ENCODE measurements at places on chromosomes 2 and 18.

- no peak for DNase-seq
Measured at GRCh38 chr2:69567157-69567908, 76.2 kb downstream of the AAK1 start.

DNA sequence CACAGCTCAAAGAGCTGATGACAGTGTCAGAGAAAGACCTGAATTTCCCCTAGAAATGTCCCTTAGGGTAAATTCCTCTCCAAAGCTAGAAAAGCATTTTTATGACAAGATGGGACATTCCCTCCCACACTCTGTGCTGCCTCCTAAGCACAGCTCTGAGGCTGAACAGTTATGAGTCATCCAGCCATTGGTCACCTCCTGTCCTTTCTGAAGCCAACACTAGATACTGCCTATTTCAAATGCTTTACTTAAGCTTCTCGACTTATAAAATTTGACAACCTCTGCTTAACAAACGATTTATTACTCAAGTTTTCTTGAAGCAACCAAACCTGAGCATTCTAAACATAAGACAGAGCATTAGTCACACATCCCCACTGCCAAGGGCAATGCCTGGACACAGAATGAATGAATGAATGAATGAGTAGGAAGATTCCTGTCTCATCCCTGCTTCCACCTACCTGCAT is 35.4 kb downstream of the B4GALT6 start:
- DNase-seq: peak; percentile 69

- DNase-seq: no peak
Measured at GRCh38 chr2:136319237-136319636, 201.3 kb upstream of the CXCR4 start.

DNA sequence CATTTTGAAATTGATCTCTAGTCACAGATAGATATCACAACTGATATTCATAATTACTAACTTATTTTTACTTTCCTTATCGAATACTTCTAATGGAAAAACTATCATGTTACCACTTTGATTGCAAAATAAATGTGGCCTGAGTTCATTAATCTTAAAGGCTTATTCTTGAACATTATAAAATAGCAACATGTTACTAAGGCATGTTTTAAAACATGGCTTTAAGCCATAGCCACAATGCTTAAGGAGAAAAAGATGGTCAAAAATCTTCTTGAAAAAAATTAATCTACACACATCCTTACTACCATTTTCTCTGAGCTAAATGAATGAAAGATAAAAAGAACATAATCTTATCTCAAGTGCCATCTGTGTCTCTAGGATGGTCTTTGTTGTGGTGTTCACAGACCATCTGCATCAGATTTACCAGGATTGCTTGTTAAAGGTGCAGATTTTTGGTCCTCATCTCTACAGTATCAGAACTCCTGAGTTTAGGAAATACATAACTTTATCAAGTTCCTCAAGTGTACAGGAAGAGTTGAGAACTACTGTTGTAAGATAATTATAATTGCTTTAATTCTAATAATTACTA is 15.3 kb downstream of the MTX2 start:
- DNase-seq: peak; percentile 44

- no peak for DNase-seq
Measured at GRCh38 chr2:96955762-96956161, 30.6 kb downstream of the FAM178B start.

DNA sequence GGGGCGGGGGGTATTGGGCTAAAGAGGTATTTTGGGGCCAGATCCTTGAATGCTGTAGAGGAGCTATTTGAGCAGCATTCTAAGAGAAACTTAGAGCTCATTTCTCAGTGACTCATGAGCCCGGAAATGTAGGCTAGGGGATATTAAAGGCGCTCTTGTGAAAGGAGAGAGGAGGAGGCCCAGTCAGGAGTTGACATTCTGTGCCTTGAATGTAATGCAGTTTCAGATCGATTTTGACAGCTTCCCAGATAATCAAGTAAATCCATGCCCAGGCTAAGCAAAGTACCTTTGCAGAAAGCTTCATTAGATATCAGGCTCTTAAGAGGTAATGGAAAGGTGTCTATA is 1.5 kb downstream of the CAB39 start:
- DNase-seq: peak; percentile 17

DNA sequence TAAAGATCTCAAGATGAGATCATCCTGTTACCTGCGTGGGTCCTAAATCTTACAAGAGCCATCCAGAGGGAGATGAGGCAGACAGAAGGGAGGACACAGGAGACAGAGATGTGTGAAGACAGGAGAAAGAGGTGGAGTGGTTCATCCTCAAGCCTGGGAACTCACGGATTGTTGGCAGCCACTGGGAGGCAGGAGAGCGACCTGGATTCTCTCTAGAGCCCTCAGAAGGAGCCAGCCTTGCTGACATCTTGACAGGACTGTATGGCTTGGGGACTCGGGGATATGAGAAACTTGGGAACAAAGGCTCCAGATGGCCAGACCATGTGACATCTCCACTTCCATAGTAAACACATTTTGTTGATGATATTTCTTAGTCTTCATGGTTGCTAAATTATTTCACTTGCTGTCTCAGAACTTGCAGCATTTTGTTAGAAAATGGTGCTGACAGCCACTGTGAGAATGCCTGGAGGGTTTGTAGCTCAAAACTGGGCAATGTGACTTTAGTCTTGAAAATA is 57.8 kb upstream of the MC2R start:
- no peak for DNase-seq

- DNase-seq: no peak
Measured at GRCh38 chr2:54387059-54387991, 68.8 kb upstream of the SPTBN1 start.

DNA sequence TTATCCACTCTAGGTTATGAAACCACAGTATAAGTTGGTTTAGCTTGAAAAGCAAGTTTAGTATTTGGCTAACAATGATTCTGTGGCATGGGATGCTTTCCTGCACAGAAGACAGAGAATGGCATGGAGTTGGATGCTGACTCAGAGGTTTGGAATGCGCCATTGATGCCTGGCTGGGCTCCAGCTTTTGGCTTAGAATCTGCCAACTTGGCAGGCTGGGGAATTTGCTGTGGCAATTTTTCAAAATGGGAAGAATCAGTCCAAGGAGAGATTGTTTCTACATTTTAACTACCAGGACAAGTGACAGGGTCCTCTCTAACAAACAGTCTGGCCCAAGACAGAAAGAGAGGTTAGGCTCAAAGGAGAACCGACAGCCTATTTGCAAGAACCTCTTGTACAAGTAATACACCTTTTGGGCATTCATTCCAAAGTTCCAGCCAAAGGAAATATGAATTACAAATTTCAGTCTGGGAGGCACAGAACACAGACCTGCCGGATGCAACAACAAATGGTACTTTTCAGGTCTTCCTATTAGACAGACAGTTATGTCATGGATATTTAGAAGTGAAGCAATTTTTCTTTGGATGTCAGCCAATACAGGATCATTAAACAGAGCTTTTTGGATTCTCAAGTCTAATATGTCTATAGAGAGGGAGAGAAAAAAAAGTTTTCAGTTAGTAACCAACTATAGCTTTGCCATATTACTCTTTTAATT is 1027.7 kb downstream of the TMEM182 start:
- DNase-seq: no peak

- DNase-seq: no peak
Measured at GRCh38 chr18:76823161-76823538, 793 bp downstream of the ZNF236 start.

- DNase-seq: no peak
Measured at GRCh38 chr18:24368749-24369148, 28.9 kb downstream of the OSBPL1A start.

DNA sequence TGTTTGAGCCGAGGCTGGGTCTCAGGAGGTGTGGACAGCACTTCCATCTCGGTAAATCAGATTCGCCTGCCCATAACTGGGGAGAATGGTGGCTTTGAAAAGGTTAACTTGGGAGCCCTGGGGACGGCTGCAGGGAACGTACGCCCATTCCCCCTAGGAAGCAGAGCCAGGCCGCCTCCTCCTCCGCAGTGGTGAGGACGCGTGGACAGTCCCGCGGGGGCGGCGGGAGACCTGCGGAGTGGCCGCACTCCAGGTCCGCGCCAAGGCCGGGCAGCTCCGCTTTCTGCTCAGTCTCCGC is 845 bp upstream of the MYCN start:
- DNase-seq: no peak

DNA sequence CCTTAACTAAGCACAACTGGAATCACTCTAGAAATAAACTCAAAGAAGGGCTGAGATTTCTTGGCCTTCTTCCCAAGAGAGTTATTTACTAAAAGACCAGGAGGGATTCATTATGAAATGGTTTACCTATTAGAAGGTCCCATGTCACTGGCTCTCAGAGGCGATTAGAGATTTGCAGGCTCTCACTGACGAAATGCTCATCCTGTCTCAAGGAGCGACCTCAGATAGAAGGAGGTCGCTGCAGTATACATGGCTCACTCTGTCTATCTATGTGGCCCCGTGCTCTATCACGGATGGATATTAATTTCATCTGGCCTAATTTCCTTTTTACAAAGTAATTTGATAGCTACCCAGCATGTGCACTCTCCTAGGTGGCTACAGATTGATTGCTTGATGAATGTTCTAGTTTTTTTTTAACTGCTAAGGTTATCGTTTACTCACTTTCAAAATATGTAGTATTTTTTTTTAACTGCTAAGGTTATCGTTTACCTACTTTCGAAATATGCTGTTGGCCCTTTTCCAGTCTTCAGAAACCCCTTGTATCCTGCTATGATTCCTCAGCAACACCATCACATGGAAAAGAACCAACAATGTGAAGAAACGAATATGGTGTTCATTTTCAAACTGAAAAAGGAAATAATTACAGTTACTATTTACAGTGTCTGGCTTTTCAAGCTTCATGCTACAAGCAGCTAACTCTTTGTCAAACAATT is 9.1 kb downstream of the SMIM21 start:
- peak; percentile 61 for DNase-seq

- DNase-seq: no peak
Measured at GRCh38 chr2:115568643-115569042, 1126.2 kb downstream of the DPP10 start.

GRCh38 chr2:38702413-38702812 is 36.5 kb downstream of the GALM start:
- DNase-seq: no peak

GRCh38 chr18:25278394-25278793 is 73.6 kb downstream of the ZNF521 start:
- DNase-seq: peak; percentile 81

DNA sequence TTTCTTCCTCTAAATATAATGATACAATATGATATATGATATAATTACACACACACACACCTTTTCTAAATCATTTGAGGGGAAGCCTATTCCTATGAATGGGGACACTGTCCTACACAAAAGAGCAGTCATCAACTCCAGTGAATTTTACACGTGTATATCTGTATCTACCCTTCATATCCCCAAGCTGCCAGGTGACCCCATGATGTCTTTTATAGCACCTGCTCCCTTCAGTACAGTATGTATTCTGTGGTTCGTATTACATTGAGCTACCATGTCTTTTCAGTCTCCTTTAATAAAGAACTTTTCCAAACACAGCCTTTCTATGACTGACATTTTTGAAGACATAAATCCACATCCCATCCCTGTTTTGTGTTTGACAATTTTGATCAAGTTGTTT is 19.0 kb downstream of the TBC1D8 start:
- peak; percentile 28 for DNase-seq

DNA sequence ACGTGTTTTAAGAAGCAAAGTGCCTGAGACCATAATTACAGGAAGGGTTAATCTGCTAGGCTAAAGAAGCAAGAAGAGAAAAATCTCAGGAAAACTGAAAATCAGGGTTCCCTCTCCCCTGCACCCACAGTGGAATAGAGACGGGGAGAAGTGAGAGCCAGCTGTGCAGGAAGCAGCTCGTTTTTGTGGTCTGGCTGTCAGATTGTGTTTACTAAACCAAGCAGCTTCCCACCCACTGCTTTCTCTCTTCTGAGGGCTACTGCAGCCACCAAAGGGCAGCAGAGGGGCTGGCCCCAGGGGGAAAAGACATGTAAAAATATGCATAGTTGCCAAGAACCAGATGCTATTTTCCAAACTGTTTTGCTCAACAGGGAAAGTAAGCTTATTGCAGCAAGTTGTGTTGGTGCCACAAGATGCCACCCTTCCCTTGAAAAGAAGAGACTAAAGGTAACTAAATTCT is 72.6 kb upstream of the THUMPD2 start:
- peak; percentile 83 for DNase-seq

DNA sequence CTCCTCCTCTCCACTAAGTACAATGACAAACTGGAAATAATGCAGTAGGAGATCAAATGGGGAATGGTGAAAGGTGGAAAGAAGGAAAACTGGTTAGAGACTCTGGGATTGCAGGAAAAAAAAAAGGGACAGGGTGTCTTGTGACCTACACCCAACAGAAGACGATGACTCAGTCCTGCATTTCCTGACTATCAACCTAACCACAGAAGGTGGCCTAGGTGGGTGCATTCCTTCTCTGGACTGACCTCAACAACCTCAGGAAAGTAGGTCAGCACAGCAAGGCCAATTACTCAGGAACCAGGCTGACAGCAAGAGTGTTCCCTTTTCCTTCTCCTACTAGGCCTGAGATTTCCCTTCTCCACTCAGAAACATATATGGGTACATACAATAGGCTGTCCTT is 1386.4 kb upstream of the ZEB2 start:
- no peak for DNase-seq

GRCh38 chr2:162002623-162003235 is 71.3 kb downstream of the DPP4 start:
- peak; percentile 29 for DNase-seq

GRCh38 chr2:172554352-172555271 is 1.3 kb upstream of the PDK1 start:
- peak; percentile 11 for DNase-seq

DNA sequence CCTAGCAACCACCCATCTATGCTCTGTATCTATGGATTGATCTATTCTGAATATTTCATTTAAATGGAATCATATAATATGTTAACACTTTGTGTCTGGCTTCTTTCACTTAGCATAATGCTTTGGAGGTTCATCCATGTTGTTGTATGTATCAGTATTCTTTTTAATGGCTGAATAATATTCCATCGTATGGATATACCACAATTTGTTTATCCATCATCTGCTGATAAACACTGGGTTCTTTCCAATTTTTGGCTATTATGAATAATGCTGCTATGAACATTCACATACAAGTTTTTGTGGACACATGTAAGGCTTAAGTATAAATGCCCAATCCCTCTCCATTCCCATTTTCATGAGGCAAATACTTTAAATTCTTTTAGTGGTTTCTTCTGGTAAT is 52.9 kb downstream of the MRPL33 start:
- no peak for DNase-seq

- no peak for DNase-seq
Measured at GRCh38 chr2:173251225-173251624, 103.4 kb upstream of the CDCA7 start.

GRCh38 chr2:85710687-85711577 is 16.8 kb downstream of the GNLY start:
- no peak for DNase-seq

DNA sequence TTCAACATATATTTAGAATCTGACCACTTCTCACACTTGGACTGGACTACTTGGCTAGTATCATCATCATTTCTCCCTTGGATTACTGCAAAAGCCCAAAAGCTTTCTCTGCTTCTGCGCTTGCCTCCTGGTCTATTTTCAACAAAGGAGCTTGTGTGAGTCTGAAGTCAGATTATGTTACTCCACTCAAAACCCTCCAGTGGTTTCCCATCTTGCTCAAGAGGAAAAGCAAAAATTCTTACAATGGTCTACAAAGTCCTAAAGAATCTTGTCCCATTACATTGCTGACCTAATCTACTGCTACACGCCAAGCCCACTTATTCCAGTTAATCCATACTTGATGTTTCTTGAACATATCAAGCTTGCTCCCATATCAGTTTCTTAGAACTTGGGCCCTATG is 9.6 kb downstream of the PREPL start:
- DNase-seq: no peak

Data from NCI-H69 (cell line).